ENCODE measurements at places on chromosomes 3 and 15.

- no peak for DNase-seq
These were observed 179.8 kb downstream of the MEX3B start for GRCh38 chr15:81865850-81866537.

GRCh38 chr15:76809412-76810103 is 95.6 kb downstream of the SCAPER start:
- DNase-seq = no peak

- no peak for DNase-seq
These were observed 217.2 kb upstream of the CBLB start for GRCh38 chr3:106086038-106086437.

DNA sequence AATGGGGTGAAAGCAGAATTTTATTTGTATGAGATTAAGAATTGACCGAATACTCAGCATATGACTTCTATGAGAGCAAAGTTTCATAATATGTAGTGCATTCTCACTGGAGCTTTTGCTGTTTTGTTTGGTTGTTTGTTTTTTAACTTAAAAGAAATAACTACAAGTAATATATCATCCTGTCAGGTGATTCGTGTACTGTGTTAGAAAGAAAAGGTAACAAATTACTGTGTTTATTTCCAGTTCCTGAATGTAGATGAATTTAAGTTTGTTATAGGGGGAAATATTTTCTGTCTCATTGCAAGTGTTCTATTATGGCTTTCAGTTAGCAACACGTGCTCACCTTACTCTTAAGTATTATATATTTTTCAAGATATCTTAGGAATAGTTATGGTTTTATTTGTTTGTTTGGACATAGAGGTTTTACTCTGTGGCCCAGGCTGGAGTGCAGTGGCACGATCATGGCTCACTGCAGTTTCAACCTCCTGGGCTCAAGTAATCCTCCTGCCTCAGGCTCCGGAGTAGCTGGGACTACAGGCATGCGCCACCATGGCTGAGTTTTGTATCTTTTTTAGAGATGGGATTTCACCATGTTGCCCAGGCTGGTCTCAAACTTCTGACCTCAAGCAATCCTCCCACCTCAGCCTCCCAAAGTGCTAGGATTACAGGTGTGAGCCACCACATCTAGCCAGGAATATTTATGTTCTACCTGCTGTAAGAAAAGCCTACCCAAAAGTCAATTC is 125.4 kb downstream of the FNDC3B start:
- no peak for DNase-seq

DNA sequence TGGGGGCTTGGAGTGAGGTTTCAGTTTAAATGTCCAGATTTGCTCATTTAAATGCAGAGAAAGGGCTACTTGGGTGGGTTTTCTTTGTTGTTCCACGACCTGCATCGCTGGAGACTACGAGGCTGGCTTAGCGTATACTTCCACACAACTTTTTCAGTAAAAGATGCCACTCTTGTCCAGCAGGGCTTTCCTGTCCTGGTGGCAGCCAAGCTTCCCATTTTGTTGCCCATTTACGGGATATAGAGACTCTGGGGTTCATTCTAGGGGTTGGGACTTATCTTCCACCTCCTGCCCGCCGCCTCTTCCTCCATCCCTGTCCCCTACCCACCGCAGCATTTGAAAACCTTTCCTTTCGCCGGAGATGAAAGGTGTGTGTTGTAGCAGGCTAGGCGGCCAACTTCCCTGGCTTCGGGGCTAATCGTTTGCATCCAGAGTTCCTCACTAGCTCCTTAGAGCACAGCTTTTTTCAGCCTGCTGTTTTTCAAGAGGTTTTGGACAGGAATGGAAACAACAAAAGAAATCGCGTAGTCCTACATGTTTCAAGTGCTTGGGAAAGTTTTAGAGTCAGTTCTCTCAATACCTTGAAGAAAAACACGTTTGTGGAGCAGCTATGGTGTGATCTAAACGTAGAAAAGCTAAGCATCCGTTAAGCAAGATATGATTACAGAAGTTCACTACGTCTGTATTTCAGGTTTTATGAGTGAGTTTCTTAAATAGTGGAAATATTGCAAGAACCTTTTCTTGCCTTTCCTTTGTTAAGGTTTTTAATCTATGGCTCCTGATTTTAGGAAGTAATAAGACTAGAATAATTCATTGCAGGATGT is 843 bp downstream of the CHRNA5 start:
- no peak for DNase-seq

DNA sequence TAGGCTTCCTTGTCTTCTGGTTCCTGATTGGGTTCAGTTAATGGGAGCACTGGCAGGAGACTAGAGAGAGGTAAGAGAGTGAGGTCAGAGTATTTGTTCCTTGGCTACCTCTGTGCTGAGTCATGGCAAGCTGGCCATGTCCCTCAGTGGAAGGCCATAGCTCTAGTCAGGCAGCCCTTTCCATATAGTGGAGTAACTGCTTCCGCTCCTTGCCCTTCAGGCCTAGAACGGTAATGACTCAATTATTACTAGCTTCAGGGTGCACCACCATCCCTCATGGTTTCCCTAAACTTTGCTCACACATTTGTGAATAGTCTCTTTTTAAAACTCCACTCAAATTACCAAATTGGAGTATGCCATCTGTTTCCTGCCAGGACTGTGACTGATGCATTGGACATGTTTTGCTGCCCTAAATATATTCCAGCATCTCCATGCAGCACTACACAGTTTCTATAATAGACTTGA is 10.5 kb upstream of the ANO10 start:
- no peak for DNase-seq

DNA sequence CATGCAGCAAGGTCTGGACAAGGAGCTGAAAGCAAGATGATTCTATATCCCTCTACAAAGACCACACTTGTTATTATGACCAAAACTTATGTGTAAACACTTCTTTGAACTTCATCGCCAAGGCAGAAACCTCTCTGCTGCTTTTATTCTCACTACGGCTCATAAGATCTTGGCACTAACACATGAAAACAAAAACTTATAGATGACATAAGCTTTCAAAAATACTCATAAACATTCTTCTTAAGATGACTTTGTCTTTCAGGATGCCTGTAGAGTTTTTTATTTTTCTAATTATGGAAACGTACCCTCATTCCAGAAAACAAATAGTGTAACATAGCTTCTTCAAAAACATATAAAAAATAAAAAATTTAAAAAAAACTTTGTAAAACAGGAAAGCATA is 12.5 kb upstream of the C15orf61 start:
- DNase-seq = no peak

GRCh38 chr3:66706890-66707289 is 206.1 kb upstream of the LRIG1 start:
- no peak for DNase-seq

- no peak for DNase-seq
These were observed 31.0 kb downstream of the ENTPD3 start for GRCh38 chr3:40417845-40418543.

GRCh38 chr3:128879991-128880390 is 571 bp downstream of the ACAD9 start:
- DNase-seq = peak; percentile 3
